ENCODE measurements at places on chromosomes 3 and 15.

GRCh38 chr3:141094790-141095545 is 43.8 kb downstream of the SPSB4 start:
- no peak overlapping the region for H3K4me3 ChIP-seq
- no peaks in the 10 kb centered on the region for H3K27me3 ChIP-seq
- no peak for DNase-seq
- H3K27ac ChIP-seq = no peak overlapping the region

DNA sequence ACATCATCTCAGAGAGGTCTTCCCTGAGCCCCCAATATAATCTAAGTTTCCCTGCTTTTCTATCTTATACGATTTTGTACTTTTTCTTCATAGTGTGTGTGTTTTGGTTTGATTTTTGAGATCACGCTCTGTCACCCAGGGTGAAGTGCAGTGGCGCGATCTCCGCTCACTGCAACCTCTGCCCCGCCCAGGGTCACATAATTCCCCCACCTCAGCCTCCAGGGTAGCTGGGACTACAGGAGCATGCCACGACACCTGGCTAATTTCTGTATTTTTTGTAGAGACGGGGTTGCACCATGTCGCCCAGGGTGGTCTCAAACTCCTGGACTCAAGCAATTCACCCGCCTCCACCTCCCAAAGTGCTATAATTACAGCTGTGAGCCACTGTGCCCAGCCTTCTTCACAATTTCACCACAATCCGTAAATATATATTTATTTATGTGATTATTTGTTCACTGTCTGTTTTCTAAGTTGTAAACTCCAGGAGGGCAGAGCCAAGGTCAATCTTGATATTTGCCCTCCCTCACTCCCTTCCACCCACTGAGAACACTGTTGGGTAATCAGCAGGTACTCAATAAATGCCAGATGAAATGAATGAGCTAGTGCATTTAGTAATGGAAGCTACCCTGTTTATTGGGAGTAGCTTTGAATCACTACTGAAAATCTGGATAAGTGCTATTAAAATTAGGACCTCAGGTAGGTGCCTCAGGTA is 547 bp upstream of the KNSTRN start:
- peaks cover 24% of the 10 kb centered on the region for H3K4me1 ChIP-seq
- no peak overlapping the region for H3K27ac ChIP-seq
- H3K27me3 ChIP-seq = no peaks in the 10 kb centered on the region
- no peak overlapping the region for H3K4me3 ChIP-seq
- DNase-seq = no peak

- H3K4me1 ChIP-seq = peaks cover 24% of the 10 kb centered on the region
- no peaks in the 10 kb centered on the region for H3K36me3 ChIP-seq
- no peaks in the 10 kb centered on the region for H3K27me3 ChIP-seq
- no peak overlapping the region for H3K4me3 ChIP-seq
- DNase-seq = no peak
These were observed 3.1 kb downstream of the TSPAN3 start for GRCh38 chr15:77067691-77068367.

DNA sequence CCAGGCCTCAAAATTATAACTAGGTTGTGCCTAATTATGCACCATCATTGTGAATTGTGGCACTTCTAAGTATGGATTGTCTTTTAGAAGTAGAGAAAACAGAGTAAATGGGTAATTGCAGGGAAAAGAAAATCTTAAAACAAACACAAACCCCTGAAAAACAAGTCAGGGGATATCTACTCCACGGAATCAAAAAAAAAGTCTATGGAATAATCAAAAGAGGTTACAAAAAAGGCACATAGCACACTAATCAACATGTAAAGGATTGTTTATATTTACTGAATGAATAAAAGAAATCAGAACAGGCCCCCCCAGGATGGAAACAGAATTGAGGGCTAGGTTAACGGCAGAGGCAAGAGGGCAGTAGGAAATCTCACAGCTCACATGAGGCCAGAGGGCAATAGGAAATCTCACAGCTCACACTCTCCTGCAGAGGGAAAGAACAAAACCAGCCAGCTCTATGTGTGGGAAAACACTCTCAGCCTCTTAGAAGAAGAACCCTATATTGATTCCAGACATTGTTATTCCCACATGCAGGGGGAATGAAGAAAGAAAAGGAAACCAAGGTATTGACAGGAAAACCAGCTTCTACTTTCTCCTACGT is 72.7 kb upstream of the FNDC3B start:
- peaks cover 10% of the 10 kb centered on the region for H3K4me1 ChIP-seq
- no peaks in the 10 kb centered on the region for H3K36me3 ChIP-seq
- no peaks in the 10 kb centered on the region for H3K27me3 ChIP-seq
- H3K4me3 ChIP-seq = no peak overlapping the region

DNA sequence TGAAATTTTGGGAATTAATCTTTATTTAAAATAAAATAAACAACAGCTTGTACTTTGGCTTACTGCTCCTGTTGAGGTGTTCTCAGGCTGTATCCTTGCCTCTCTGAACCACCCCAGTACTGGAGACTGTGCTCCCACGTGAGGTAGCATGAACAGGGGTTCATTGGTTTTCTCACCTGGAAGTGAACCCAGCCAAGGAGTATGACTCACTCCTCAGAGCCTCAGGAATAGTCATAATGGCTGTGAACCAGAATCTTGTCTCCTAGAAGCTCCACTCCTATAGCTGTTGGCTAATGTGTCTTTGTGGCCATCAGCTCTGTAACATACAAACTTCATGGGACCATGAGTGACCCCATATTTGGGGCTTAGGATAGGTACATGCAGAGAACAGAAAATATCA is 122.5 kb upstream of the ST8SIA2 start:
- no peaks in the 10 kb centered on the region for H3K4me1 ChIP-seq
- no peaks in the 10 kb centered on the region for H3K27me3 ChIP-seq
- H3K4me3 ChIP-seq = no peak overlapping the region
- H3K36me3 ChIP-seq = no peaks in the 10 kb centered on the region

DNA sequence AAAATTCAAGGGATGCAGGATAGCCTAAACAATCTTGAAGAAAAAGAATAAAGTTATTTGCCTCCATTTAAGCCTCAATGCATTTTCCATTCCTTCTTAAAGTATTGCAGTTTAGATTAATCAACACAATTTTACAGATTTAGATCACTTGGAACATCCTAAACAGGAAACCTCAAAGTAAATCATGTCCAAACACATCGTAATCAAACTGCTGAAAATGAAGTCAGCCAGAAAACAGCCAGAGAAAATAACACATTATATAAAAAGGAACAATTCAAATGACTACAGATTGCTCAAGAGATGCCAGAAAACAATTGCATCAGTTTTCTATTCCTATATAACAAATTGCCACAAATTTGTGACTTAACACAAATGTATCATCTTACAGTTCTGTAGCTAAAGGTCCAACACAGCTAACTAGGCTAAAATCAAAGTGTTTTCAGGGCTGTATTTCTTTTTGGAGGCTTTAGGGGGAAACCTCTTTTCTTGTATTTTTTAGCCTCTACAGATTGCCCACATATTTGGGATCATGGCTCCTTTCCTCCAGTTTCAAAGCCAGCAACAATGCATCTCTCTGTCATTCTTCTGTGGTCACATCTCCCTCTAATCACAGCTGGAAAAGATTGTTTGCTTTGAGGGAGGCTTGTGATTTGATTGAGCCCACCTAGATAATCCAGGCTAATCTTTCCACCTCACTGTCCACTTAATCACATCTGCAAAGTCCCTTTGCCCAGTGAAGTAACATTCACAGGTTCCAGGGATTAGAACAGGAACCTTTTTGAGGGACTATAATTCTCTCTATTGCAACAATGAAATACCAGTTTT is 543.3 kb upstream of the UBE2E2 start:
- no peaks in the 10 kb centered on the region for H3K27me3 ChIP-seq
- H3K4me1 ChIP-seq = no peaks in the 10 kb centered on the region
- H3K4me3 ChIP-seq = no peak overlapping the region
- DNase-seq = no peak
- H3K27ac ChIP-seq = no peak overlapping the region
- no peaks in the 10 kb centered on the region for H3K36me3 ChIP-seq

- no peak overlapping the region for H3K4me3 ChIP-seq
- no peak for DNase-seq
- no peak overlapping the region for H3K27ac ChIP-seq
- no peaks in the 10 kb centered on the region for H3K36me3 ChIP-seq
- H3K27me3 ChIP-seq = no peaks in the 10 kb centered on the region
These were observed 229.4 kb downstream of the FEZF2 start for GRCh38 chr3:62143843-62144450.

GRCh38 chr3:171407759-171408158 is 52.4 kb downstream of the TNIK start:
- no peak overlapping the region for H3K27ac ChIP-seq
- H3K36me3 ChIP-seq = no peaks in the 10 kb centered on the region
- H3K27me3 ChIP-seq = no peaks in the 10 kb centered on the region
- no peak overlapping the region for H3K4me3 ChIP-seq

GRCh38 chr3:107251819-107252218 is 125.4 kb upstream of the CCDC54 start:
- H3K27me3 ChIP-seq = no peaks in the 10 kb centered on the region
- H3K4me1 ChIP-seq = no peaks in the 10 kb centered on the region
- H3K36me3 ChIP-seq = no peaks in the 10 kb centered on the region
- H3K4me3 ChIP-seq = no peak overlapping the region
- H3K27ac ChIP-seq = no peak overlapping the region

GRCh38 chr3:174949523-174949922 is 90.4 kb downstream of the NAALADL2 start:
- no peak overlapping the region for H3K27ac ChIP-seq
- no peak for DNase-seq
- H3K4me1 ChIP-seq = no peaks in the 10 kb centered on the region
- no peak overlapping the region for H3K4me3 ChIP-seq
- H3K36me3 ChIP-seq = no peaks in the 10 kb centered on the region

- H3K4me1 ChIP-seq = no peaks in the 10 kb centered on the region
- no peaks in the 10 kb centered on the region for H3K36me3 ChIP-seq
- no peak overlapping the region for H3K27ac ChIP-seq
- DNase-seq = no peak
- no peaks in the 10 kb centered on the region for H3K27me3 ChIP-seq
These were observed 381.4 kb downstream of the NTRK3 start for GRCh38 chr15:87874896-87875711.

- peaks cover 15% of the 10 kb centered on the region for H3K4me1 ChIP-seq
- H3K36me3 ChIP-seq = no peaks in the 10 kb centered on the region
These were observed 16.7 kb downstream of the DCBLD2 start for GRCh38 chr3:98884675-98885371.

DNA sequence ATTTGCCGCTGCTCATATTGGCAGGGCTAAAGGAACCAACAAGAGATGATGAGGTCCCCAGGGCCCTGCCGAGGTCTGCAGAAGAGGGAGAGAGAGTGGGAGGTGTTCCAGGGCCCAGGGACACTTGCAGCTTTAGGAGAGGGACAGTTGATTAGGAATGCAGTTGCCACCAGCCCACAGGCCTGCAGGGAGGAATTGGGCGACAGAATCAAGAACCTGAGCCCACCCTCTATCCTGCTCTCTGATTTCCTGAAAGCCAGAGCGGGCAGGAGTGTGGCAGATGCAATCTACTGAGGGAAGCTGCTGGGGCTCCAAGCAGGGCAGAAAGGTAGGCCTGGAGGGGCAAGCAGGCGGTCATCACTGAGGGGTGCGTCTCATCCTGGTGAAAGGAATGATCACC is 12.1 kb upstream of the PRR23E start:
- H3K4me1 ChIP-seq = no peaks in the 10 kb centered on the region
- H3K36me3 ChIP-seq = no peaks in the 10 kb centered on the region
- no peaks in the 10 kb centered on the region for H3K27me3 ChIP-seq
- H3K27ac ChIP-seq = no peak overlapping the region

GRCh38 chr3:18195836-18196235 is 229.3 kb downstream of the SATB1 start:
- no peaks in the 10 kb centered on the region for H3K36me3 ChIP-seq
- H3K27me3 ChIP-seq = no peaks in the 10 kb centered on the region
- no peak overlapping the region for H3K4me3 ChIP-seq
- H3K27ac ChIP-seq = no peak overlapping the region
- no peak for DNase-seq

GRCh38 chr15:74209997-74210671 is 7.5 kb upstream of the STRA6 start:
- H3K4me1 ChIP-seq = no peaks in the 10 kb centered on the region
- H3K27ac ChIP-seq = no peak overlapping the region
- no peaks in the 10 kb centered on the region for H3K27me3 ChIP-seq
- H3K4me3 ChIP-seq = no peak overlapping the region
- DNase-seq = no peak

- no peak overlapping the region for H3K27ac ChIP-seq
- no peaks in the 10 kb centered on the region for H3K36me3 ChIP-seq
- no peaks in the 10 kb centered on the region for H3K27me3 ChIP-seq
- H3K4me3 ChIP-seq = no peak overlapping the region
- DNase-seq = no peak
These were observed 129.7 kb downstream of the TJP1 start for GRCh38 chr15:29692527-29692926.

GRCh38 chr3:87047852-87048251 is 56.9 kb upstream of the VGLL3 start:
- H3K27ac ChIP-seq = no peak overlapping the region
- H3K36me3 ChIP-seq = no peaks in the 10 kb centered on the region
- H3K4me1 ChIP-seq = no peaks in the 10 kb centered on the region

- H3K36me3 ChIP-seq = no peaks in the 10 kb centered on the region
- DNase-seq = no peak
- no peaks in the 10 kb centered on the region for H3K27me3 ChIP-seq
- no peaks in the 10 kb centered on the region for H3K4me1 ChIP-seq
- no peak overlapping the region for H3K4me3 ChIP-seq
These were observed 4.3 kb upstream of the CCDC50 start for GRCh38 chr3:191324936-191325335.

- DNase-seq = no peak
- no peak overlapping the region for H3K4me3 ChIP-seq
- no peak overlapping the region for H3K27ac ChIP-seq
- no peaks in the 10 kb centered on the region for H3K27me3 ChIP-seq
- no peaks in the 10 kb centered on the region for H3K4me1 ChIP-seq
- no peaks in the 10 kb centered on the region for H3K36me3 ChIP-seq
These were observed 78.4 kb downstream of the MME start for GRCh38 chr3:155158346-155159037.

- no peaks in the 10 kb centered on the region for H3K27me3 ChIP-seq
- H3K27ac ChIP-seq = no peak overlapping the region
- no peaks in the 10 kb centered on the region for H3K4me1 ChIP-seq
These were observed 143.6 kb upstream of the SLC6A11 start for GRCh38 chr3:10672422-10672821.

DNA sequence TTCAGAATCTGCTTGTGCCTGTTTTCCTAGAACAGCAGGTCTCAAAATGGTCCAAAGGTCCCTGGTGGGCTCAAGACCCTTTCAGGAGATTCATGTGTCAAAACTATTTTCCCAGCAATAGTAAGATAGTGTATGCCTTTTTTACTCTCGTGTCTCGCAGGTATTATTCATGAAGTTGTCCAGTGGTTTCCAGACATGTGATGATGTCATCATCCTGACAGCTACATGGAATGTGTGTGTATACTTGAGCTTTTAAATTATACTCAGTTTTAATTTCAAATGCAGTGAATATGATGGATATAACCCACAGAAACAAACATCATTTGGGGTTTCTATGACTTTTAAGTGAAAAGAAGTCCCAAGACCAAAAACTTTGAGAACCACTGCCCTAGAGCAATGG is 288.6 kb downstream of the NTRK3 start:
- no peak overlapping the region for H3K4me3 ChIP-seq
- no peaks in the 10 kb centered on the region for H3K36me3 ChIP-seq
- no peak for DNase-seq
- no peak overlapping the region for H3K27ac ChIP-seq

Measured in vagina (tissue), 2 donors.